ENCODE measurements at places on chromosomes 4 and X.
A peak's percentile ranks its signal among the peaks of the same experiment; 100 is the strongest.

GRCh38 chr4:22607382-22607781, 85.4 kb upstream of the GBA3 start:
- DNase-seq: peak; percentile 50

DNA sequence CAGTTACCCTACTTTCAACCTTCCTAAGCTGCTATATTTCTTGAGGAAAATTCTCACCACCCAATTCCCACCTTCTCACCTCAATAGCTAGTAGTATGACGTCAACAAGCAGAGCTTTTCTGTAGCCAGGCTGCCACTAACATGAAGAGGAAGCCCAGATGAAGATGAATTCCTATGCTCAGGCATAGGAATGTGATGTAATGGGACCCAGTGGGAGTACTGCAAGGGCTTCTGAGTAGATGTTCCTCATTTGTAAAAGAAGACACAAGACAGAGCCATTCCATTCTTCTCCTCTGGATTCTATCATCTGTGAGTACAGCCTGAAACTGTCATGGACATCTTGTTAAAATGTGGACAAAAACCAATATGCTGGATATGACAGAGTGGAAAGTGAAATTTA, 81.6 kb upstream of the KLF3 start:
- no peak for DNase-seq

DNA sequence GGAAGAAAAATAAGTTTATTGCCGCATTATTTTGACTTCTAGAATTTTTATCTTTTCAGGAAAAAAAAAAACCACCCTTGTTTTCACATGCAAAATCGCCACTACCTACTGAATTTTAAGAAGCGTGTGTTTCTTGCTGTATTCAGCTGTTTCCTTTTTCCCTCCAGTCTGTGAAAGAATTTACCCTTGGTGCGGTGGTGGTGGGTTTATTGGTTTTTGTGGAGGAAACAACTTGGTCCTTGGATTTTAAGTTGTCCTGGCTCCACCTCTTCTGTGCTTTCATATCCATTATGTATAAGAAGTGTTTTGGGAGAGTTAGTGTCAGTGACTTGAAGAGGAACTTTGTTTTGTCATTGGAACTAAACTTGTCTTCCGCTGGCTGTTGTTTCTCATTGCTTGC, 8.1 kb downstream of the RAPGEF2 start:
- no peak for DNase-seq

DNA sequence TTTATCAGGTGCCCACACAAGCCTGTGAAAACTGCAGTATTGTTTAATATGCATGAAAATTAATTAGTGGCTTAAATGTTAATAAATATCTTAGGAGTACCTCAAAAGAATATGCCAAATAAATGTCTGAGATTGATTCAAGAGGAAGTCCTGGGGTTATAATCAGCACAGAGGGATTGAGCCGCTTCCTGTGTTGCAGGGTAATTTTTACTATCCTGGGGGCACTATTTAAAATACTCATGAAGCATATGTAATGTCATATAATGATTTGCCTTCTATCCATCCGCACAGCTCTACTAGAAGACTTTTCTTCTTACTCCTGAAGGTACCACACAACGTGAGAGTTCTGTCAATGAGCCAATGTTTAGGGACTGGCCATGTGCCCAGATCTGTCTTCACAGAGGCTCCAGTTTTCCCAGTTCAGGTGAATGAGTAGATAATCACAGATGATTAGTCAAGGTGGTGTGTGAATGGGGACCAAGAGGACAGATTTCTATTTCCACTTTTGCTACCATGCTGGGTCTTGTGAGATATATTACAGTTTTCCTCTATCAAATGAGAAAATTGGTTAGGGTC, 233.3 kb downstream of the USP46 start:
- no peak for DNase-seq

DNA sequence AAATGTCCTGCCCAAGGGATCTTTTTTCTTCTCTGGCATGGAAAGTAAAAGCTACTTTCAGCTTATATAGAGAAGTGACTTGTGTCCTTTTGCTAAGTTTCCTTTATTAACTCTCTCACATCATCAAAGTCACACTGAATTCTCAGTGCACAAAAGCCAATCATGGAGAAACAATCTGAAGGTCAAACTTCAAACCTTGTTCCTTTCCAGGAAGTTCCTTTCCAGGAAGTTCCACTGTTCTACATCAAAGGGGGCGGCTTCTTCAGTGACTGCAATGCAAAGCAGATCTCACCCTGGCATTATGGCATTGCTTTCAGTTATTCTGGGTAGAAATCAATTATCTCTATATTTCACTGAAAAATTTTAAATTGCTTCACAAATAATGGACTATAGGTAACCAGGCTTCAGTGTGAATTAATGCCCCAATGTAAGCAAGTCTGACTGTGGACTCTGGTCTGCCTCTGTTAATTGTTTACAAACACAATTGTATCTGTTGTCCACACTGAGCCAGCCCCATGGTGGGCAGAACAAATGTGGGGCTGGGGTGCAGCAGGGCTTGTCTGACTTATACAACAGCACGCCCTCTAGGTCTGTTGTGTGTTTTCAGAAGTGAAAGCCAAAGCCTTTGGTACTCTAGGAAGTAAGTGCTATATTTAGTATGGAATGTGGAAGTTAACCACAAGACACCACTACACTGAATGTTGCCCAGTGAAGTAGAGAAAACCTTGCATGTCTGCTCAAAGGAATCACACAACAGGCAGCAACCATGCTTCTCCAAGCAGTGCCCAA, 98.8 kb downstream of the CDS1 start:
- peak; percentile 22 for DNase-seq

- DNase-seq: no peak
These were observed 148.5 kb upstream of the PJA1 start for GRCh38 chrX:69313617-69314290.

GRCh38 chrX:118495958-118496762, 545 bp downstream of the DOCK11 start:
- no peak for DNase-seq

DNA sequence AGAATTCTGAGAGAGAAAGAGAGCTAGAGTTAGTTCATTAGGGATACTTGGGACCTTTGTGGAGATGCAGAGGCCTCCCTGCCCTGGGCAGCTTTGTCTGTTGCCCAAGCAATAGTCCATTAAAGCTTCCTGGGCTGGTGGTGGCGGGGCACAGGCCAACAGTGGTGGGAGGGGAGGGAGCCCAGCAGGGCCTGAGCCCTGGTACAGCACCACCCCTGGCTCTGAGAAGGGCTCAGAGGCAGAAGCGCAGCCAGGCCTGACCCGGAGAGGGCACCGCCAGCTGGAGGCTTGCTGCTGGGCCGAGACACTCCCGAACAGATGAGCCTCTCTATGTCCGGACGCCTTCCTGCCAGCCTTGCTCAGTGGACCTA, 65.3 kb downstream of the EFNB1 start:
- no peak for DNase-seq

GRCh38 chr4:126616795-126617194, 1016.0 kb upstream of the INTU start:
- no peak for DNase-seq

GRCh38 chr4:75340561-75340960, 173.6 kb downstream of the RCHY1 start:
- DNase-seq: no peak

DNA sequence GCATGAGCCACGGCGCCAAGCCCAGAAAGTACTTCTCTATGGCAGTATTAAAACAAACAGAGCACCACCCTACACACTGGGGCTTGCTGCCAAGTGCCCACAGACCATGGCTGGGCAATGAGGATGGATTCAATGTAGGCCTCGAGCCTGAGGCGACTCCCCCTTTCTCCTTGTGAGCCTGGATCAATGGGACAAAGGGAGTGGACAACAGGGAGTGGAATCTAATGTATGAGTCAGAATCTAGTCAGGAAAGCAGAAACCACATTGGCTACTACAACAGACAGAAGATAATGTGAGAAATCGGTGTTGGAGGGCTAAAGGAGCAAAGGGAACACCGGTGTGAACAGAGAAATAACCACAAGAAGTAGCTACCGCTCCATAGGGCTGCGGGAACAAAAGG, 37.7 kb upstream of the OCIAD2 start:
- no peak for DNase-seq

DNA sequence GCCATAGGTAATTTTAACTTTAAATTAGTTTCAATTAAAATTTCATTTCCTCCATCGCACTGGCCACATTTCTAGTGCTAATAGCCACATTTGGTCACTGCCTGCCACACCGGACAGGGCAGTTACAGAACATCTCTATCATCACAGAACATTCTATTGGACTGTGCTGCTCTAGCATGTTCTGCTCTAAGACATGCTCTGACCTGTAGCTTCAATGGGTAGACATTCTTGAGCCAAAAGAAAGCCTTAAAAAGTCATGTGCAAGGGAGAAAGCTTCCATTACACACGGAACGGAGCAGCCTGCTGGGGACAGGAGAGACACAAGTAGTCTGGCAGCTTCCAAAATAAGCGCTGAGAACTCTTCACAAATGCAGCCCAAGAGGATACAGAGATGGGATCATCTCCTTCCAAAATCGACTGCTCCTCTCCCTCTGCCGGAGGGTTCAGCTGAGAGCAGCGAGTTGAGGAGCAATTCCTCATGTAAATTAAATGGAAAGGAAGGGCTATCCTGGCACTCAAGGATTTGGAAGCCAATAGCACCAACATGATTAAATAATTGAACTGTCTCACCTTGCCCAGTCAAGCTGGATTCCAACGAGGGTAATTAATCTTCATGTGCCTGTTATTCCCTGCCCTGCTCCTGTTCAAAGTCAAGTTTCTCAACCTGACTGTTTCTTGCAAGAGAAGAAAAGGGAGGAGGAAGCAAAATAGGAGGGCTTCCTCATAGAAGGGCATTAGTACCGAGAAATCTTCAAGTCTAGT, 336.4 kb upstream of the NOCT start:
- no peak for DNase-seq

- peak; percentile 49 for DNase-seq
These were observed at the start of gene PRSS48 for GRCh38 chr4:151276787-151277562. PRSS48 (plus strand) TSS chr4:151277161; CDS start chr4:151277173, 12 bp downstream.

- DNase-seq: no peak
These were observed 964 bp downstream of the VEGFC start for GRCh38 chr4:176791591-176792325.

- DNase-seq: no peak
These were observed 148.5 kb downstream of the FAM13A start for GRCh38 chr4:88908521-88908920.

DNA sequence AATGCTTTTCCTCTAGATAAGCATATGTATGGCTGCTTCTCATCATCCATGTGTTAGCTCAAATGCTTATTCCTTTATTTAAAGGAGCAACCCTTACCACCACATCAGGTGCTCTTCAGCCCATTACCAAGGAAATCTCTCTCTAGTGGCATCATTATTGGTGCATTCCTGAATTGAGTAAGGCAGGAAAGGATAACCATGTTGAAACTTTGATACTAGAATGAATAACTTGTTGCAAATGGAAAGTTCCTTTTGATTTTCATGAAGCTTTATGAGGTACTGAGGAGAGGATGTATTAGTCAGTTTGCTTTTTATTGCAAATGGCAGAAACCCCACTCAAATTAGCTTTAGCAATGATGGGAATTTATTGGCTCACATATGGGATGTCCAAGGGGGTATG, 212.3 kb upstream of the FGF13 start:
- no peak for DNase-seq

GRCh38 chrX:118847676-118848075, 24.1 kb downstream of the ZCCHC12 start:
- peak; percentile 17 for DNase-seq

GRCh38 chr4:184792950-184793555, 32.7 kb downstream of the ACSL1 start:
- peak; percentile 89 for DNase-seq

GRCh38 chrX:45434231-45434630, 233.6 kb upstream of the DIPK2B start:
- DNase-seq: no peak

DNA sequence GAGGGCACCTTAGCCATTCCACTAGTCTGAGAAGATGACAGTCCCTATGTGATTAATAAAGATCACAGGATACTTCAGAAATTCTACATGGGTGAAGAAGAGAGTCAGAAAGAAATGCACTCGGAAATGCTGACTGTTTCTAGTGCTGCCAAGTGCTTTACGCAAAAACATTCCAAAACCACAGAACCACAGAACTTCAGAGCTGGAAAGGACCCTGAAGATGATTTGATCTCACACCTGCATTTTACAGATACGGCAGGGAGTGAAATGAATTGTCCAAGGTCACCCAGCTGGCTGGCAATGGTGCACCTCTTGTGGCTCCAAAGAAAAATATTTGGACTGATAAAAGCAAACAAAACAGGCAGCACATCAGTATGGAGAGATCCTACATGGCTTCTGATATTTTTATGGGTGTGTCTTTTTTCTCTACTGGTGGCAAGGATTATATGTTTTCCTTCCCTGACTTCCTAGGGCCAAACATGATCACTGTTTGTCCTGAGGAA, 115.9 kb downstream of the MAML3 start:
- DNase-seq: no peak

DNA sequence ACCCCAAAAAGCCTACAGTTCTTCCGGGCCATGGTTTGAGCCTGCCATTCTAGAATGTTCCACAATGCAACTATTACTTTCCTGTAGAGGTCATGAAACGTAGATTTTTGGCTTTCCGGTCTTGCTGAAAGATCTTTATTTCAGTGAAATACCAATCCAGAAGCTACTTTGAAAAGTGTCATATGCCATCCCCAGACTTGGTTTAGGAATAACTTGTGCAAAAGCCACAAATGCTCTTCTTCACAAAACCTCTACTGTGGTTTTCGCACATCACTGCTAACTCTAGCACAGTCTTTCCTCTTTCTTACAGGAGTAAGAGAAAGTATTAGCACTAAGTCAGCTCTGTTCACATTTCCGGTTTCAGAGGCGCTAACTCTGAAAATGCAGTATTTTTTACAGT, 12.7 kb upstream of the CD40LG start:
- DNase-seq: no peak

GRCh38 chrX:46793386-46794143, 34.6 kb upstream of the SLC9A7 start:
- DNase-seq: no peak

DNA sequence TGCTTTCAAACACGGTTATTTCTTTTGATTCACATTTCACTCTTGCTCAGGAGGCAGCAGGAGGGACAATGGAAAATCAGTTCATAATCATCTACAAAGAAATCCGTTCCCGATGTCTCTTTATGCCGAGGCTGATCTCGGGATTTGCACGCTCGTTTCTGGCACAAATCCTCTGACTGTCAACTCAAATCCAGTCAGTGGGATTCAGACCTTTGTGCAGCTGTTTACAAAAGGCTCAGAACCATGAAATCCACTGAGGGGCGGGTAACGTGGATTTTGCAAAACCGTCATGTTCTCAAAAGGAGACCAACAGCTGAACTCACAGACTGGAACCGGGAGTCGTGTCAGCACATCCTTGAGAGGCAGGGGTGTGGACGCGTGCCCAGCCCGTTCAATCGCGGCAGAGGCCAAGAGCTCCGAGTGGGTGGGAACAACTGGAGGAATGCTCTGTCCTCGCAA, 46.4 kb downstream of the ACOX3 start:
- no peak for DNase-seq
